Stimulated activated CD4-positive, alpha-beta T cell treated with anti-CD3 and anti-CD28 coated beads, TNF-alpha, amount 100 ng/mL, for 24 hours (primary cell): ENCODE measurements at places on chromosomes 11 and 22.

- DNase-seq = peak; percentile 47
These were observed 25.6 kb upstream of the TH start for GRCh38 chr11:2196970-2197770.

DNA sequence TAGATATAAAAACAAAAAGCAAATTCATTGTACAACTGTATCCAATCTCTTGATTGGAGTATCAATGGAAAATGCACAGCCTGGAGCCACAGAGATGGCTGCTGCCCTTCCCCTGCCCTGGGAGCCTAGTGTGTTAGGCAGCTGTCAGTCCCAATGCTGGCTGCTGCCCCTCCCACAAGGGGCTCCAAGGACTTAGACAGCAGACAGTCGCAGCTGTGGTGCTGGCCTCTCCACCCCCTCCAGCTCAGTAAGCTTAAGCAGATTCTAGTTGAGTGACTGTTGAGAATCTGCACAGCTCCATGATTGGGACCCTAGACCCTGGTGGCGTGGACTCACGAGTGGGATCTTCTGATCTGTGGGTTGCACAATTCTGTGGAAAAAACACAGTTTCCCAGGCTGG, 1511.2 kb downstream of the FAM181B start:
- no peak for DNase-seq

GRCh38 chr22:24494167-24494527, 985 bp upstream of the UPB1 start:
- no peak for DNase-seq

- no peak for DNase-seq
These were observed 5.0 kb downstream of the THY1 start for GRCh38 chr11:119417726-119418540.

- DNase-seq = peak; percentile 67
These were observed 88.7 kb downstream of the TP53I11 start for GRCh38 chr11:44861849-44862557.

GRCh38 chr22:22508274-22509176, at the start of gene ZNF280B:
TSS of gene ZNF280B (minus strand) at chr22:22508742. CDS start at chr22:22489398, 19,344 bp downstream.
- DNase-seq = peak; percentile 65

- no peak for DNase-seq
These were observed 31.9 kb downstream of the RRP8 start for GRCh38 chr11:6571434-6572008.

- no peak for DNase-seq
These were observed 330.9 kb downstream of the CNTN5 start for GRCh38 chr11:99351624-99352023.

GRCh38 chr22:40183029-40183581, 5.4 kb downstream of the TNRC6B start:
- DNase-seq = no peak
